ENCODE measurements at places on chromosomes 6 and 20.

GRCh38 chr6:50457351-50457750 lies 256.0 kb upstream of the TFAP2D start:
- DNase-seq: no peak

DNA sequence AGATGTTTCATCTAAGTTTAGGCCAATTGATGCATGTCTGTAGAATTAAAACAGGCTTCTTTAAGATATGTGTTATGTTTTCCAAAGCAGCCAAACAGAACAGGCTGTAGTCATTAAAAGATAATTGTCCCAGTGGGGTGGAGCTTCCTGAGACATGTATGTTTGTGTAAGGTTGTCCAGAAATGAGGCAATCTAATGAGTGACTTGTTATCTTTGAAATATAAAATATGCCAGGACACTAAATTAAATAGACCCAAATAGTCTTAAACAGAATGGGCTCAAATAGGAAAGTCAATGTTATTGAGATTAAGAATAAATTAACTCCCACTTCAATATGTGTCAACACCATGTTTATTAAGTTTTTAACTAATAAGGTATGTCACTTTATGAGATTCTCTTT lies 204.7 kb upstream of the RNF217 start:
- DNase-seq: no peak

DNA sequence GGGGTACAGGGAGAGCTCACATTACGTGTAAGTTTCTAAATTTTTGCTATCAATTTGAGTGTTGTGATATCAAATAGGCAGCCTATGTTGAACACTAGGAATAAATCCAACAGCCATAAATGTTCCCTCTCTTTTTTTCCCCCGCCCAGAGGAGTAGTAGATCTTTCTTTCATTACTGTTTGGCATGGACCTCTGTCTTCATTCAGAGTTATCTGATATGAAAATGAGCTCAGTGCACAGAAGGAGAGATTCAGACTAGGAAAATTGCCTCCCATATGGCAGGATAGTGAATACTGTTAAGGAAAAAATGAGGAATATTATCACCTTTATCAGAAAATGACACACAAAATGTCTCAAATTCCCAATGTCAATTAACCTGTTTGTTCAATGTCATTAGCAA lies 110.0 kb upstream of the EYS start:
- no peak for DNase-seq

DNA sequence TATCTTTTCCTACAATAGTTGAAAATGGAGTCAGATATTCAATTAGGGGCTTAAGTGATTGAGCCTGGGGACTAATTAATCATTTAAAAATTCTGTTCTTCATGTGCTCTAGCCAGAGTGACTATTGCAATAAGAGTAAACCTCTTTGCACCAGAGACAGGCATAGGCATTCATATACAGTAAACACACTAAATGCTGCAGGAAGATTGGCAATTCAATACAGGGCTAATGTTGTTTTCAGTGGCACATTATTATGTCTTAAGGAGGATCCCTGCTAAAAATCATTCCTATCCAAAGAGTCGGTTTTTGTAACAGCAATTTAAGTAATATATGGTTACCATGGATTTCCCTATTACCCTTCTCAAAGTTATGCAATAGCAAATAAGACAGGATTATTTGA lies 1.2 kb downstream of the PDE7B start:
- no peak for DNase-seq

DNA sequence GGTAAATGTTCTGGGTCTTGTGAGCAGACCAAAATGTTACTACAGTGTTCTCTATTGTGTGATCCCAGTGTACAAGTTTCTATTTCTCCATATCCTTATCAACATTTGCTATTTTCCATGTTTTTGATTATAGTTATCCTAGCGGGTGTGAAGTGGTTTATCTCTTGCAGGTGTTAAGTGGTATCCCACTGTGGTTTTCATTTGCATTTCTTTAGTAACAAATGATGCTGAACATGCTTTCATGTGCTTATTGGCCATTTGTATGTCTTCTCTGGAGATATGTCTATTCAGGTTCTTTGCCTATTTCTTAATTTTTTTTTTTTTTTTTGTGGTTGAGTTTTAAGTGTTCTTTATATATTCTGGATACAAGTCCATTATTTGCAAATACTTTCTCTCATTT lies 35.5 kb downstream of the NSFL1C start:
- DNase-seq: no peak

DNA sequence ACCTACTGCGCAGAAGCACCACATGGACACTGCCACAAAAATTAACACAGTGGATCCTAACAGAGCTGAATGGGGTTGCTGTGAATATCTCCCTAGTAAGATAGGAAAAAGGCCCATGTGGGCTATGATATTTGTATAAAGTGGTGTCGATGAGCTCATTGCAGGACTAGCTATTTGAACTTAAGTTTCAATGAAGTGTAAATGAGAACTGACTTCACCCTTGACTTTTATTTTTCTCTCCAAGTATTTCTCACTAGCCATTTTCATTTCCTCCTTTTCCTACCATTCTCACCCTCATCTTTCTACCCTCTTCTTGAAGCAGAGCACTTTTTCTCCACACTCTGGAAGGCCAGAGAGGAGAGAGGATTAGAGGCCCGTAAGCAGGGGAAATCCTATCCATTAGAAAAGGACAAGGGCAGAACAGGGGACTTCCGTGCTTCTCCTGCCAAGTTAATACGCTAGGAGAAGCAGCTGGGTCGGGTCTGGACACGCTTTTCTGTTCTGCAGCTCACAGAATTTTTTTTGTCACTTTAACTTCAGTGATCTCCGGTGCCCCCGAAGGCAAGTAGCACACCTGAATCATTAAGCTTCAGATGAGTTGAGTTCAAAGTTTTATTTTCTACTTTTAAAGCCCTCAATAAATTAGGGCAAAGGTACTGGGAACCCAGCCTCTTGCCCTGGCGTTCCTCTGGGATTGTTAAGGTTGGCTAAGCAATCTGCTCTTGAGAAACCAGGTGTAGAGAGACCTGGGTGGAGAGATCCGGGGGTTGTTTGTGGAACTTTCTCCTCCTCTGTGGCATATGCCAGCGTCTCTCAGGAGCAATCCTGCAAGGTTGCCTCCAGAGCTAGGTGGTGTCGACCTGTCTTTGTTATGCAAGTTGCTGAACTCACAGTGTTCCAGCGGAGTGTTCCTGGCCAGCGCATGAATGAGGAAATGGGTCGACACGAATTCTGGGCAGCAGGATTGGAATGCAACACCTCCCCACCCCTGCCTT lies 56.2 kb upstream of the ARID1B start:
- DNase-seq: peak; percentile 20

DNA sequence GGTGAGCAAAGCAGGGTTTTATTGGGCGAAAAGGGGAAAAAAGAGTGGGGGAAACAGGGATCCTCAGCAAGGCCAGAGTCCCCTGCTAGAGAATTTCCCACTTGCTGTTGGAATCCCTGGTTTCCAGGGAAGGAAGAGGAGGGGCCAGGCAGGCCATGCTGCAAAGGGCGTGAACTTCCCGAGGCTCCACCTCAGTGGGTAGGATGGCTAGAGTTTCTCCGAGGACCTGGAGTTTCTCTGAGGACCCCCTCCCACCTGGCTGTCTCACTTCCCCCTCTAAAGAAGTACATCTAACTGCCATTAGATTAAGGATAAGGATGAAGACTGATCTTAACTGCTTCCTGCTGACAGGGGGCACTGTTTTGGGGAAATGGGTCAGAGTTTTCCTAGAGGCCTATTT lies 1239.3 kb upstream of the GJE1 start:
- no peak for DNase-seq

DNA sequence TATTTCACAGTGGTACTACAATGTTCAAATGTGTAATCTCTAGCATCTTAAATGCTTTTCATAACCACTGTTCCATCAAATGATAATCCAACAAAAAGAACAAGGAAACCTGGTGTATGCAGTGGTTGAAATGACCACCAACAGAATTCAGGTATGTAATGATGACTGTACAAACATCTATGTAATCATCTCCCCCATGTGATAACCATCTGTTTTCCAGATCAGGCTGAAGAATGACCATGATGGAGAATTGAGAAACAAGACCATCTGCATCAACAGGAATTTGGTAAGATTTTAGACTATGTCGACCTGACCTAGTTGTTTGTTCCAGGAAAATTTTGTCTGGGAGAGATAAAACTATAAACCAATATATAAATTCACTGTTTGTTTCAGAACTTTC lies 81.3 kb upstream of the ASCC3 start:
- DNase-seq: no peak

DNA sequence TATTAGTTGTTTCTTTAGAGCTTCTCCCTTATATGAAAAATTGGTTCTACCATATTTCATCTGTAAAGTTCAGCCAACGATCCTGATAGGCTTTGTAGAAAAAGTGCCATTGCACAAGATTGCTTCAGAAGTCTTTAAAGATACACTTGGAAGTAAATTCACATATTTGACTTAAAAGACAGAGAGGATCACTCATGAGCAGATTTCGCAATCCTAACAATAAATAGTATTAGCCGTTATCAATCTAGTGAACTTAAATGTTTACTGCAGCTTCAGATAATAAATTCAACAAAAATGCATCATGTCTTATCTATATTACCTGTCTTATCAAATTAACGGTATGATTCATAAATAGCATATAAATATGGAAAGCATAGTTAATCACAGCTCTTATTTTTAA lies 8.7 kb upstream of the SLC17A4 start:
- DNase-seq: no peak

- no peak for DNase-seq
Measured at GRCh38 chr20:33602826-33603590, 59.1 kb upstream of the C20orf144 start.

GRCh38 chr6:143522039-143522600 lies 10.6 kb upstream of the FUCA2 start:
- DNase-seq: no peak

DNA sequence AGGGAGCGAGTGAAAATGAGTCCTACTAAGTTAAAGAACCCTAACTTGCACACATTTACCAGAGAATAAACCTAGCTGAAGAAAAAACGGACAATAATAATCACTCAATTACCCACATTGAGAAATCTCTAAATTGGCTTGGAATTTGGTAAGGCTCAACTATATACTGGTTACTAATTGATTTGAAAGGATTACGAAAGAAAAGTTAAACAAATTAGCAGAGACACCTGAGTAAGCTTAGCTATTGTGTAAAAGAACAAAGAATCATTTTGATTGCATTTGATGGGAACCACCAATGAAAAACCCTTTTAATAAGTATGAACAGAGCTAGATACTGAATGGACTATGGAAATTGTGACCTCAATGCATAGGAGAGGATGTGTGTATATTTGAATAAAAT lies 118.6 kb upstream of the ADGRF1 start:
- DNase-seq: no peak

- no peak for DNase-seq
Measured at GRCh38 chr6:112906726-112907125, 559.6 kb downstream of the RFPL4B start.

DNA sequence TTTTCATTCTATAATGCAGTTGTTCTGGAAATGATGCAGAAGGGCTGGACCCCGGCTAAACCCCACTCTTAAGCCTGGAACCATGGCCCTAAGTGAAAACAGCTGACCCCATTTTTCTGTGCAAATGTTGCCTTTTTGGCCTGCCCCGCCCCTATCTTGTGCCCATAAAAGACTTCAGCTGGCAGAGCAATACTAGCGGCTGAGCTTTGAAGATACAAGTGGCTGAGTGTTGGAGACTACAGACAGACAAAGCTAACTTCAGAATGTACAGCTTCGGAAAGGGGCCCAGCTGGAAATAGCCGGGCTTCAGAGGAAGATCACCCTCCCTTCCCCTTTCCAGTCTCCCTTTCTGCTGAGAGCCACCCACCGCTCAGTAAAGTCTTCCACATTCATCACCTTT lies 258.6 kb upstream of the SPTLC3 start:
- no peak for DNase-seq

- no peak for DNase-seq
Measured at GRCh38 chr6:79280756-79281155, 46.3 kb upstream of the HMGN3 start.

DNA sequence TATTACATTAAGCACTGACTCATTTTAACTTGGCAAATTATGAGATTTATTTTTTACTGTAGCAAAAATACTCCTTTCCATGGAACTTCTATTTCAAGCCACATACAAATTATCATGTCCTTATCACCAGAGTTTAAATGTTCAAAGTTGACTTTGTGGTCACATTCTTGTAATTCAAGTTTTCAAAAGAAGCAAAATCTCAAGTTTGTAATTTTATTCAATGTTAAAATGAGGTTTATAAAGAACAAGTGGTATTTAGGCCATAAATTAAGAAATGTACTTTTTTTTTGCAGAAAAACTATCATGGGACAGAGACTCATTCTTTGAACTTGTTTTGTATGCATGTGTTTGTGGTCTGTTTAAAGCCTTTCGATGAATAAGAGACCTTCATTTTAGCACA lies 811.5 kb downstream of the TENT5A start:
- no peak for DNase-seq

- no peak for DNase-seq
Measured at GRCh38 chr6:90118069-90118468, 178.6 kb downstream of the BACH2 start.

- DNase-seq: no peak
Measured at GRCh38 chr6:137780447-137781034, 86.5 kb upstream of the TNFAIP3 start.

DNA sequence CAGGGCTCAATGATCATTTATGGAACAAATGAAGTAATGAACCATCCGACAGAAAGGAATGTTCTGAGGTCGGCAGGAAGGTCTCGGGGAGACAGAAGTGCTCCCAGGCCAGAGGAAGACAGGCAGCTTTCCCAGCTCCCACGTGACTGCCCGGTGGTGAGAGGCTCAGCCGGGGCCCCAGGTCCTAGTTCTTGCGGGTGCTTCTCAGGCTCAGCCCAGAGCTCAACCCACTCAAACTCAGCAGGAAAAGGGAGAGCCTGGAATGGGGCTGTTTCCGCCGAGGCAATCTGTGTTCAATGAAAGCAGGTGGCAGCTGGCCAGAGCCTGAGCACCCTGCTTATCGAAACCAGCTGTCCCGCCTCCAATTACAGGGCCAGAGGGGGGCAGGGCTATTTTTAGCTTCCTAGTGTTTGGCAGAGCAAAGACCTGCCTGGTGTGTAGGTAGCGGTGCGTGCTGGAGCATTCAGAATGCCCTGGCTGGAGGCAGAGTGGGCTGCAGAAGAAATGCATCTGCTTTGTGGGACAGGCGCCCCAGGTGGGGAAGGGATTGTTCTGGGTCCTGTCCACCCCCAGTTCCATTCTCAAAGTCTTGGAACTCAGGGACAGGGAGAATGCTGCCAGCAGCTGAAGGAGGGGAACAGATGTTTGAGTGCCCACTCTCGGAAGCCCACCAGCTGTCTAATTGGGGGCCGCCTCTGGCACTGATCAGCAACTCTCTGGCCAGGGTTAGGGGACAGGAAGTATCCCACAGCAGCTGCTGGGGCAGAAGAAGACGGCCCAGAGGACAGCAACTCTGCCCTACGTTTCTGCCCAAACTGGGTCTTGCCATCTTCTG lies 145.1 kb downstream of the PREX1 start:
- DNase-seq: peak; percentile 69

- no peak for DNase-seq
Measured at GRCh38 chr20:4230651-4231050, 215.3 kb upstream of the RNF24 start.

GRCh38 chr6:81289229-81289628 lies 463.3 kb downstream of the TENT5A start:
- no peak for DNase-seq

- DNase-seq: no peak
Measured at GRCh38 chr6:134429861-134430380, 112.0 kb upstream of the SGK1 start.

- no peak for DNase-seq
Measured at GRCh38 chr20:3237011-3237957, 1.7 kb downstream of the SLC4A11 start.
